ENCODE measurements at places on chromosomes 5 and 9. TPM values are rescaled to one million over a fixed set of nuclear protein-coding genes. Genes with fewer than 3 reads are reported as not detected.
A peak's percentile ranks its signal among the peaks of the same experiment; 100 is the strongest.

GRCh38 chr9:77649109-77649812 lies 1.1 kb upstream of the GNA14 start:
- no peaks in the 10 kb centered on the region for H3K36me3 ChIP-seq
- DNase-seq: no peak
- H3K27ac ChIP-seq: peak overlapping the region; percentile 43
- peak overlapping the region; percentile 51 for H3K4me3 ChIP-seq
- no peaks in the 10 kb centered on the region for H3K4me1 ChIP-seq

DNA sequence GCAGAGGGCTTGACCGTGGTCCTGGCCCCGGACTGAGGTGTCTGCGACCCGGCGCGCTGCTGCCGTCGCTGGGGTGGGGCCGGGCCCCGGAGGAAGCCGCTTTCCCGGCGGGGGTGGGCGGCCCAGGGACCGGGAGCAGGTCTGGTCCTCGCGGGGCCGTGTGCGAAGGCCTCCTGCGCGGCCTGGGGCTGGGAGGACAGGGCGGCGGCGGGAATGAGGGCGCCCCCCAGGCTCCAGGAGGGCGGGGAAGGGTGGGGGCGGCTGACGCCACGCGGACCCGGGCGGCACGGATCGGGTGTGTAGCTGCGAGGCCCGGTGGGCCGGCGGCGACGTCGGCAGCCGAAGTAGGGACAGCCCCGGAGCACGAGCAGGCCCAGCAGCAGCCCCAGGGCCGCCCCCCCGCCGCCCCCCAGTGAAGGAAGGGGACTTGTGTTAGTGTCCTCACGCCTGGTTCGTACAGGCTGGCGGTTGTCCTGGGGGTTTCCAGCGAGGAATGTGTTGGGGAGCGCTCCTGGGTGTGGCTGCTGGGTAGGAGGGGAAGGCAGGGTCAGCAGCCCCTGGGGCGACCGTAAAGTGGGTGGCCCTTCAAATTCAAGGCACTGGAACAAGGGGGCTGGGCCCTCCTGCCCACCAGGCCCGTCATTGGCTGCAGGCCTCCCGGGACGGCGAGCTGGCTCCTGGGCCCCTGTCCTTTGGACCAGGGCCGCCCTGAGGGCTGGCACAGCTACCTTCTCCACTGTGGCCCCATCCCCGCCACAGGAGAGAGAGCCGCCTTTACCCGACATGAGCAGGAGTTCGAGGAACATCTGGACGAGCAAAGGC lies 597 bp upstream of the TMEM250 start:
- no peaks in the 10 kb centered on the region for H3K27me3 ChIP-seq
- peak; percentile 95 for DNase-seq
- peak overlapping the region; percentile 97 for H3K27ac ChIP-seq
- peak overlapping the region; percentile 92 for H3K4me3 ChIP-seq
- no peaks in the 10 kb centered on the region for H3K4me1 ChIP-seq

The OR1J2 gene
- total RNA-seq: not detected

DNA sequence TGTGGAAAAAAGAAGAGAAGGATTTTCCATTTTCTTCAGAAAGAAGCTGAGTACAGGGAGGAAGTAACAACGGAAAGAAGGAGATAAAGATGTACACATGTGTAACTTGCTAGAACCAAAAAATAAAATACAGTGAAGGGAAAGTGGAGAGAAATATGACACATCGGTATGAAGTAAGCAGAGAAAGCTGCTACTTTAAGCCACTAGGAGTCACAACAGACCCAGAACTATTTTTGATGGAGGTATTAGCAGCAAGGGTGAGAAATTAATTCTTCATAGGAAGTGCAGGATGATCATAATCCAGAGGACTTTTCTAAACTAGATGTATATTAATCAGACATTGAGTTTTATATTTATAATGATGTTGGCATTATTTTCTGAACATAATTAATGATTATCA lies 88.5 kb downstream of the FAM174A start:
- no peak overlapping the region for H3K4me3 ChIP-seq
- no peak for DNase-seq
- no peaks in the 10 kb centered on the region for H3K4me1 ChIP-seq
- H3K27ac ChIP-seq: no peak overlapping the region
- no peaks in the 10 kb centered on the region for H3K36me3 ChIP-seq
- no peaks in the 10 kb centered on the region for H3K27me3 ChIP-seq

- no peaks in the 10 kb centered on the region for H3K36me3 ChIP-seq
- H3K4me1 ChIP-seq: no peaks in the 10 kb centered on the region
- H3K27me3 ChIP-seq: no peaks in the 10 kb centered on the region
- no peak overlapping the region for H3K4me3 ChIP-seq
- no peak overlapping the region for H3K27ac ChIP-seq
- DNase-seq: peak; percentile 85
These were observed 27.5 kb downstream of the SPARC start for GRCh38 chr5:151659001-151659754.

The BTNL9 gene
- 8.0 TPM for total RNA-seq

DNA sequence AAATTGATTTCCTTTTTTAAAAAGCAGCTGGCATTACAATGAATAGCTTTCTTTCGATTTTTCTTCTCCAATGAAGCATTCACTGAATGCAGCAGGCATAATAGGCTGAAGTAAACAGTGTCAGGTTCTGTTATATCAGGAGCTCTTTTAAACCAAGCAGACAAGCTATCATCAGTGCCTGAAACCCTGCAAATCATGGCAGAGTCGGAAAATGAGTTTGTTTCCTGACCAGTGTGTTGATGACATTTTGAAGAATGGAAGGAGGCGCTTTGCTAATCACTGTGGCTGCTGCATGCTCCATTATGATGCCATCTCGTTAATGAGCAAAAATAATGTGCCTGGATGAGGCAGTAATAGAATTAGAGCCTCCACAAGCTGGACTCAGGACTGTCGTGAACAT lies 284.5 kb downstream of the ZNF608 start:
- no peaks in the 10 kb centered on the region for H3K27me3 ChIP-seq
- no peak for DNase-seq
- H3K4me1 ChIP-seq: no peaks in the 10 kb centered on the region
- no peak overlapping the region for H3K4me3 ChIP-seq
- H3K36me3 ChIP-seq: no peaks in the 10 kb centered on the region

The ASPN gene
- total RNA-seq: 12.1 TPM

The GRM6 gene
- total RNA-seq: not detected

The ADRA1B gene
- total RNA-seq: 13.5 TPM

GRCh38 chr5:126069329-126069728 lies 353.9 kb upstream of the GRAMD2B start:
- no peak for DNase-seq
- no peaks in the 10 kb centered on the region for H3K27me3 ChIP-seq
- no peak overlapping the region for H3K27ac ChIP-seq
- H3K4me1 ChIP-seq: no peaks in the 10 kb centered on the region
- H3K36me3 ChIP-seq: no peaks in the 10 kb centered on the region

The GABBR2 gene
- total RNA-seq: not detected

The OR1Q1 gene
- not detected for total RNA-seq

GRCh38 chr5:91127456-91128081 lies 255.5 kb downstream of the ARRDC3 start:
- no peaks in the 10 kb centered on the region for H3K4me1 ChIP-seq
- H3K36me3 ChIP-seq: no peaks in the 10 kb centered on the region
- no peak overlapping the region for H3K27ac ChIP-seq
- no peaks in the 10 kb centered on the region for H3K27me3 ChIP-seq
- DNase-seq: no peak

GRCh38 chr5:39697881-39698280 lies 273.1 kb upstream of the DAB2 start:
- no peaks in the 10 kb centered on the region for H3K36me3 ChIP-seq
- no peak for DNase-seq
- H3K27ac ChIP-seq: no peak overlapping the region
- H3K27me3 ChIP-seq: no peaks in the 10 kb centered on the region
- H3K4me3 ChIP-seq: no peak overlapping the region

- H3K36me3 ChIP-seq: no peaks in the 10 kb centered on the region
- no peaks in the 10 kb centered on the region for H3K4me1 ChIP-seq
- H3K27ac ChIP-seq: no peak overlapping the region
These were observed 103.3 kb downstream of the NDFIP1 start for GRCh38 chr5:142211918-142212317.

GRCh38 chr9:120080849-120081248 lies 499.1 kb downstream of the CDK5RAP2 start:
- H3K4me3 ChIP-seq: no peak overlapping the region
- H3K27ac ChIP-seq: no peak overlapping the region
- H3K36me3 ChIP-seq: no peaks in the 10 kb centered on the region
- no peaks in the 10 kb centered on the region for H3K4me1 ChIP-seq

DNA sequence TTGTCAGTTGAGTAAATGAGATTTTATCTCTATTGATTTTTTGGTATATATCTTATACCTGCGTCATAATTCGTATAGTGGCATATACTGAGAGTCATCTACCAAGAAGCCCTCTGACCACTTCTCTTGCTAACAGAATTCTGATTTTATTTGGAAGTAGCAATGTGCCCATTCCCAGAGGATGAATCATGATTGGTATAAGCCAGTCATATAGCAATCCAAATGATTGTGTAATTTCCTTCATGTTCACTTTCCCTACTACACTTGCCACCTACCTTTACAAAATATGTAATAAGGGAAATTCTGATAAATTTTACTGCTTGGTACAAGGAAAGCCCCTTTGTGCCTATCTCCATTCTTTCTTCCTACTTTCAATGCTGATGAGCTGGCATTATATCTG lies 16.1 kb upstream of the ZNF462 start:
- no peaks in the 10 kb centered on the region for H3K27me3 ChIP-seq
- no peaks in the 10 kb centered on the region for H3K4me1 ChIP-seq
- no peaks in the 10 kb centered on the region for H3K36me3 ChIP-seq
- DNase-seq: no peak
- H3K27ac ChIP-seq: no peak overlapping the region

DNA sequence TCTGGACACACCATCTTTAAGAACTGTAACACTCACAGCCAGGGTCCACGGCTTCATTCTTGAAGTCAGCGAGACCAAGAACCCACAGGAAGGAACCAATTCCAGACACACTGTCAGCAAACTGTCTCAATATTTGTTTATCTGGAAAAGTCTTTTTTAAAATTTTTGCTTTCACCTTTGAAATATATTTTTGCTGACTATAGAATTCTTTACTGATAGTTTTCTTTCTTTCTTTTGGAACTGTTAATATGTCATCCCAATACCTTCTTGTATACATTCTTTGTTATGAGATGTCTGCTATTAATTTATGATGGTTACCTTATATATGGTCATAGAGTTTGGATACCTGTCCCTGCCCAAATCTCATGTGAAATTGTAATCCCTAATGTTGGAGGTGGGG lies 145.1 kb upstream of the IRX4 start:
- H3K27ac ChIP-seq: no peak overlapping the region
- no peaks in the 10 kb centered on the region for H3K4me1 ChIP-seq
- no peak overlapping the region for H3K4me3 ChIP-seq
- H3K27me3 ChIP-seq: peaks cover 3% of the 10 kb centered on the region
- no peaks in the 10 kb centered on the region for H3K36me3 ChIP-seq
- DNase-seq: no peak

GRCh38 chr9:16601991-16602390 lies 268.5 kb downstream of the BNC2 start:
- DNase-seq: no peak
- no peak overlapping the region for H3K4me3 ChIP-seq
- H3K27ac ChIP-seq: no peak overlapping the region
- no peaks in the 10 kb centered on the region for H3K4me1 ChIP-seq

DNA sequence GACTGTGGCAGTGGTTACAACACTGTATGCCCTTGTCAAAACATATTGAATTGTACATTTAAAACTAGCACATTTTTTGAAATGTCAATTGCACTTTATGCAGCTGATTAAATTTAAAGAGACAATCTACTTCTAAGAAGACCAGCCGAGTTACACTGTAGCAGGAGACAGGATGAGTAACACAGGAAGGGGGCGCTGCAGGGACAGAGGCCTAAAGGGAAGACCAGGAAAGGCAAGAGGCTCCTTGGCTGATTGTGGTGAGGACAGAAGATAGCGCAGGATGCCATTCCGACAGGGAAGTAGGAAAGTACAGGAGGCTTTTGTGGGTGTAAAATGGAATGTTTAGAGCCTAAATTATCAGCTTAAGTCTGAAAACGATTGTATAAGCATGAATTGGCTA lies 28.2 kb upstream of the PPP2R2B start:
- no peak overlapping the region for H3K4me3 ChIP-seq
- no peaks in the 10 kb centered on the region for H3K4me1 ChIP-seq
- no peak for DNase-seq
- no peak overlapping the region for H3K27ac ChIP-seq
- no peaks in the 10 kb centered on the region for H3K27me3 ChIP-seq
- no peaks in the 10 kb centered on the region for H3K36me3 ChIP-seq

The DROSHA gene
- total RNA-seq: 18.6 TPM

The NXNL2 gene
- total RNA-seq: not detected

The FCHO2 gene
- 11.7 TPM for total RNA-seq

DNA sequence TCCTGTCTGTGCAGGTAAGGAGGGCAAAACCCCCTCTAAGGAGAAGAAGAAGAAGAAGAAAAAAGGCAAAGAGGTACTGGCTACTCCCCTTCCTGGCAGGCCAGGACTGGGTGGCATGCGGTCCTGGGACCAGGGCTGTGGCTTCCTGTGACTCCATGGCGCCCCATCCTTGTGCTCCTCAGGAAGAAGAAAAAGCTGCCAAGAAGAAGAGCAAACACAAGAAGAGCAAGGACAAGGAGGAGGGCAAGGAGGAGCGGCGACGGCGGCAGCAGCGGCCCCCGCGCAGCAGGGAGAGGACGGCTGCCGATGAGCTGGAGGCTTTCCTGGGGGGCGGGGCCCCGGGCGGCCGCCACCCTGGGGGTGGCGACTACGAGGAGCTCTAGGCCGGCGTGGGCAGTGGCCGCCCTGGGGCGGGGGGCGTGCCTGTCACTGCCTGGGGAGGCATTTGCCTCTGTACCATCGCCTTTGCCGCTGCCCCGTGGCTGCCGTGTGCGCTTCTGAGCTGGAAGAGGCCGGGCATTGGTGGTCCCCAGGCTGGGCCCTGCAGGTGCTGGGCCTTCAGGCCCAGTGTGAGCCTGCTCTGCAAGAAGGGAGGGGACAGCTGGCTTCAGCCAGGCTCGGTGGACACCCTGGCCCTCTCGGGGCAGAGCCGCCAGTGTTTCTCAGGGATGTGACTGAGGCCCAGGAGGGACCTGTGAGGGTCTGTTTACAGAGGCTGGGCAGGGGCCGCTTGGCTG lies 2.0 kb upstream of the AJM1 start:
- no peak overlapping the region for H3K27ac ChIP-seq
- no peak for DNase-seq
- no peak overlapping the region for H3K4me3 ChIP-seq
- peaks cover 28% of the 10 kb centered on the region for H3K4me1 ChIP-seq

DNA sequence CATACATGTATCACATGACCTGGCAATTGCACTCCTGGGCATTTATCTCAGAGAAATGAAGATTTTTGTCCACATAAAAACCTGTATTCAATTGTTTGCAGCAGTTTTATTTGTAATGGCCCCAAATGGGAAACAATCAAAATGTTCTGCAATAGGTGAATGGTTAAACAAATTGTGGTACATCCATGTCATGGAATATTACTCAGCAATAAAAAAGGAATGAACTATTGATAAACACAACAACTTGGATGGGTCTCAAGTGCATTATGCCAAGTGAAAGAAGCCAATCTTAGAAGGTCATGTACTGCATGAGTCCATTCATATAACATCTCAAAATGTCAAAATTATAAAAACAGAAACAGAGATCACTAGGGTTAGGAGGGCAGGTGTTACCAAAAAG lies 1.5 kb upstream of the NDUFS4 start:
- no peak overlapping the region for H3K27ac ChIP-seq
- DNase-seq: no peak
- no peaks in the 10 kb centered on the region for H3K27me3 ChIP-seq
- H3K4me3 ChIP-seq: no peak overlapping the region

- no peak for DNase-seq
- H3K4me1 ChIP-seq: no peaks in the 10 kb centered on the region
- H3K4me3 ChIP-seq: no peak overlapping the region
- no peak overlapping the region for H3K27ac ChIP-seq
- no peaks in the 10 kb centered on the region for H3K36me3 ChIP-seq
These were observed 19.4 kb downstream of the EFNA5 start for GRCh38 chr5:107651325-107651724.
